ENCODE measurements at places on chromosomes 16 and 17. TPM values are rescaled to one million over a fixed set of nuclear protein-coding genes. Genes with fewer than 3 reads are reported as not detected.

GRCh38 chr17:72797142-72797541 is 295.3 kb downstream of the SLC39A11 start:
- no peak for DNase-seq

DNA sequence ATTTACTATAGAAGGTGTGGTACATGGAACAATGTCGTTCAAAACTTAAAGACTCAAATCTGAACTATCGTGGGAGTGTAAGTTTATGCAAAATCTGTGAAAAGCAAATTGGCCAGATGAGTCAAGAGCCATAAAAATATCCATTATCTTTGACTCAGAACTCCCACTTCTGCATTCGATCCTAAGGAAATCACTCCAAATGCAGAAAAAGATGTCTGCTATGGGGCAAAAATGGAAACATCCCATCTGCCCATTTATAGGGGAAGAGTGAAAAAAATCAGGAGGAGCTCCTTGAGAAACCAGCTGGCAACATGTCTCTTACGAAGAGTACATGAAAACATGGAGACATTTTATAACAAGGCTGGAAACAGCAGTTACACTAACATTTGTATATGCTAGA is 43.6 kb upstream of the CCDC182 start:
- DNase-seq: no peak

- no peak for DNase-seq
Observed at GRCh38 chr16:80029761-80030481, 429.4 kb upstream of the MAF start.

GRCh38 chr17:13457783-13458182 is 143.9 kb downstream of the HS3ST3A1 start:
- no peak for DNase-seq

DNA sequence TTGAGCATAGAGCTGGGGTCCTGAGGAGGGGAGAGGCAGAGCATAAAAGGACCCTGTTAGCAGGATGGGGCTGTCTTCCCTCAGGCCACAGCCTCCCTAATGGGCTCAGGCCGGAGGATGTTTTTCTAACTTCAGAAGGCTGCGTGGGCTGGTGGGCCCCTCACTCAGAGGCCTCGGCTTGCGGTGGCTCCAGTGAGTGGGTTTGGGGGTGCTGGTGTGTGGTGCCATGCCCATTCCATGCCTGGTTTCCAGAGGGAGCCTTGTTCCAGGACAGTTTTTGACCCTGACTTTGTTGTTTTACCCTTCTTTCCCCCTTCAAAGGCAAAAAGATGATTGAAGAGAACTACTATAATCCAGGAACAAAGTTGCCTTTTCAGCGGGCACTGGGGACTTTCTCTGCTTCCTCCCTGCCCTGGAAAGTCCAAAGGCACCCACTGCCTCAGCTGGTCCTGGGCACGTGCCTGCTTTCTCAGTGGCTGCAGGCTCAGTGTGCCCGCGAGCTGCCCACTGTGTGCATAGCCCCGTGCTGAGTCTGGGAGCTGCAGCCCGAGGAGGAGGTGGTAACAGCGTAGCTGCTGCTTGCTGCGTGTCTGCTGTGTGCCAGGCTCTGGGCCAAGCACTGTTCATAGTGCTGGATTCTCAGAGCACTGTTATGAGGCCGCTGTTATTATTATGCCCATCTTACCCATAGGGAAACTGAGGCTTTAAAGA is 11.8 kb downstream of the NKD1 start:
- DNase-seq: no peak

DNA sequence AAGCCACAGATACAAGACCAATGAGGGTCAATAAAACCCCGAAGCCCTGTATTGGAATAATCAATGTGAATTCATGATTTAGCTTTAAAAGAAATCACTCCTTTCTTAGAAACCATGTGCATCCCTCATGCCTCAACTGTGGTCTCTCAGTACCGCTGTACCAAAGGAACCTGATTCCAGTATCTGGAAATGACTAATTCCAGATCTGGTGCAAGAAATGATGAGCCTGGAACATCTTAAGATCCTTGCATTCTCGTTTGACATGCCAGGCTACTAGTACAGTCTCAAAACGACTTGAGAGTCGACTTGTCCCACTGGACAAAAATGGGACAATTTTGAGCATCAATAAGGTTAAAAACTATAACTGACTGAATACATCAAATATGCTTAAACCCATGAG is 21.2 kb downstream of the USP31 start:
- no peak for DNase-seq

DNA sequence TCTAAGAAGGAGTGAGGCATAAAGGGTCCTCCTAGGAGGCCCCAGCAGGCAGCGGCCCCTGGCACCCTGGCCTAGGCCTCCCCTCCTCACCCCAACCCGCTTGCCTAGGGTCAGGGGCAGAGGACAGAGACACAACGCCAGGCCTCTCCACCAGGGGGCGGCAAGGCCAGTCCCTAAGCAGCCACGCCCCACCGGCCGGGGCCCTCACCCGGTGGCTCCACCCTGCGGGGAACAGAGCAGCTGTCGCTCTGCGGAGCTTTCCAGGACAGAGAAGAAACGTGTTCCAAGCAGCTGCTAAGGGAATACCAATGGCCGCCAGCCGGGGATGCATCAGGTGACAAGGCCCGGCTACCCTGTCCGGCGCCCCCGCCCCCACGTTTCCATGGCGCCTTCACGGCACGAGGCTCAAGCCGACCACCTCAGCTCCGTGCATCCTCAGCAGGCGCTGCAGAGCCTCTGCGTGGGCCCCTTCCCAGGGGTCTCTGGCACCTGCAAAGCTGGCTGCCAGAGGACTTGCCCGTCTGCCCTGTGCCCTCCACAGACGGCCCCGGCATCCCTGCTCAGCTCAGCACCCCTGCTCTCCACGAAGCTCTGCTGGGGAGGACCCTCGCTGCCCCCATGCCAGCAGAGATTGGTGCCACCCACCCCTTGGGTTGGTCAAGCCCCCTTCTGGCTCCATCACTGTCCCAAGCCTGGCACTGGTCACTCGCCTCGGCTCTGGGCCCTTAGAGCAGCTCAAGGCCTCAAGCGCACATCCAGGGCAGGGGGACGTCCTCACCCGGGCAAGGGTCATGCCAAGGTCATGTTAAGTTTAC is 5.6 kb downstream of the ZNF598 start:
- DNase-seq: peak; percentile 99

GRCh38 chr16:1074379-1074649 is 1.8 kb downstream of the SSTR5 start:
- DNase-seq: no peak

DNA sequence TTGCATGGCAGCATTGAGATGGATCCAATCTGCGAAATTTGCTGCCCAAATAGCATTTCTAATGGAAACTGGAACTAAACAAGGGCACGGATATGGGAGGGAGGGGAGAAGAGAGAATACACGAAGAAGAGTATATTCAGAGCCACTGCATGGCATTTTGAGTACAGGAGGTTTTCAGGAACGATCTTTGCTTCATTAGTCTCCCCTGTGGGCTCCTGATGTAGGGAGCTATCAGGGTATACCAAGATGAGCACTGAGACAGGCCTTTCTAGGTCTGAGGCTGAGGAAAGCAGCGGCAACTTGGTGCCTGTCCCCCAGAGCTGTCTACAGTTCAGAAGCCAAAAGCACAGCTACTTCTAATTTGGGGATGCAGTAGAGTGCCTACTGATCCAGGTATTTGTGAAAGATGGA is 257.7 kb upstream of the PMFBP1 start:
- no peak for DNase-seq

ABCA9 gene
- not detected for polyA plus RNA-seq

GRCh38 chr16:16164243-16164642 is 59.1 kb downstream of the ABCC6 start:
- DNase-seq: no peak

SLC46A1 gene
- polyA plus RNA-seq: 3.3 TPM

DNA sequence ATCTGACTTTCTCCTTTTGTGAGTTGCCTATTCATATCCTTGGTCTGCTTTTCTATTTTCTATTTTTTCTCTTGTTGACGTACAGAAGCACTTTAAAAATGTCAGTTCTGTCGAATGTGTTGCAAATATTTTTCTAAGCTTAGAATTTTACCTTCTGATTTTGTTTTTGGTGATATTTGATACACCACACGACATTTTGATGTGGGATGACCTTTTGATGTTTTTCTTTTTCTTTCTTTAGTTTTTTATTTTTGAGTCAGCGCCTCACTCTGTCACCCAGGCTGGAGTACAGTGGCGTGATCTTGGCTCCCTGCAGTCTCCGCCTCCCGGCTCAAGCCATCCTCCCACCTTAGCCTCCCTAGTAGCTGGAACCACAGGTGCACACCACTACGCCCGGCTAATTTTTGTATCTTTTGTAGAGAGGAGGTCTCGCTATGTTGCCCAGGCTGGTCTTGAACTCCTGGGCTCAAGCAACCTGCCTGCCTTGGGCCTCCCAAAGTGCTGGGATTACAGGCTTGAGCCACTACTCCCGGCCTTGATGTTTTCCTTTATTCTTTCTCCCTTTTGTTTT is 39.6 kb downstream of the WSB1 start:
- DNase-seq: no peak

DNA sequence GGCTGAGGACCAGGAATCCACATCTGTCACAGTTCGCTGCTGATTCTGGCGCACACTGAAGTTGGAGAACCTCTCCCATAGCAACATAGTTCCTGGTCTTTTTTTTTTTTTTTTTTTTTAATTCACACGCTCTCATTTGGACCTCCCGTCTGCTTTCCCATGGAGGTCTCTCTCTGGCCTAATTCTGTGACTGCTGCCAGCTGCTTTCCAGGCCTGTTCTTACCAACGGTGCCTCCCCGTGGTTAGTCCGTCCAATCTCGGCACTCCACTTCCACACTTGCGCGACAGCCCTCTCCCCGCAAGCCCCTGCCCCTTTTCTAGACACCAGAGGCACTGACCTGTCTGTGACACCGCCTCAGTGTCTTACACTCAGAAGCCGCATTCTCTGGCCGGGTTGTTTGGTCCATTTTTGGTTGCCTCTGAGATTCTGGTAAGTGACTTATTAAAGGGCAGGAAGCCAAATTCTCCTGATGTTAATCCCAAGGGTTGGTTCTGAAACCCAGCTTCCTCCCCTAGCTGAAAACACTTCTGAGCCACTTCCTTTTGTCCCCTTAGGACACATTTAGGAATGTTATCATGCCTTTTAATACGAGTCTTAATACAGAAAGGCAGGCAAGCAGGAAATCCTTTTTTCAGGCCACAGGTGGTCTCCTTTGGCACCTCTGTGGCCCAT is 1.1 kb upstream of the AKTIP start:
- peak; percentile 7 for DNase-seq

DNA sequence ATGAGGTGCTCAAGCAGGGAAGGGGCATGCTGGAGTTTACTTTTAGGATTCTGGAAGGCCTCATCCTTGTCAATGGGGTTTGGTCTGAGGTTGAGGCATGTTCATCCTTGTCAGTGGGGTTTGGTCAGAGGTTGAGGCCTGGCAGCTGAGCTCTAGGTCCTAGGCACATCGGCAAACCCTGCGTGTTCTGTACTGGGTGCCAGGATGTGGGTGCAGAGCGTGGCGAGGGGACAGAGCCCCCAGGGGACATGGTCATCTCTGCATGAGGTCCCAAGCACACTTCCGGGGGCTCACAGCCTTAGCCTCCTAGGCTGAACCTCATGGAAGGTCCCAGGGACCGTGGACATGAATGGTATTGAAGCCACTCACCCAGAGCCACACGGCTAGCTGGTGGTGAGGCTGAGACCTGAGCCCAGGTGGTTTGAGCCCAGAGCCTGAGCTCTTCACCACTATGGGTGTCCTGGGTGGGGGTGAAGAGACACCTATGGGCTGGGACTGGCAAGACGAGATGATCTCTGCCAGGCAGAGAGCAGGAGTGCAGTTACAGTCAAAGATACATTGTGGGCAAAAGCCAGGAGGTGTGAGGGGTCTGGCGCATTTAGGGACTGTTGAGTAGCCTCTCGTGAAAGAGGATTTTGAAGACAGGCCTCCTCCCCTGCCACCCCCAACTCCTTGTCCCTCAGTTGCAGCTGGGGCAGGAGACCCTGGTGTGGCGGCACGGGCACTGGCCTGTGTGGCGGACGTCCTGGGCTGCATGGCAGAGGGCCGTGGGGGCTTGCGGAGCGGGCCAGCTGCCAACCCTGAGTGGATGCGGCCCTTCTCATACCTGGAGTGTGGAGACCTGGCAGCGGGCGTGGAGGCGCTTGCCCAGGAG is 19.3 kb downstream of the FCSK start:
- DNase-seq: no peak

DNA sequence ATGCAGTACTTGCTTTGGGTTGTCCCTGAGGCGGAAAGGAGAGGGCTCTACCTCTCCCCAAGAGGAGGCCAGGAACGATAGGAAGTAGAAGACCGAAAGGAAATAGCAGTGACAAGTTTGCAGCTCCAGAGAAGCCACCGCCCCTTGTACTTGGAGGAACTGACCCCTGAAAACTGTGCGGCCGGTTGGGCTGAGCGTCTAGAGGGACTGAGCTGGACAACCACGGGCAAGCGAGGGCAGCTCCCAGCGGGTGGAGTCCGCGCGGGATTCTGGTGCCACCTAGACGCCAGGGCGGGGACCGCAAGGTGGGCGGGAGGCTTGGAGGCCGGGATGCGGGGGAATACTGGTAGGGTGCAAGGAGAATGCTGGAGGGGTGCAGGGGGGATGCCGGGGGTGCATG is 1.3 kb upstream of the SLC6A4 start:
- peak; percentile 70 for DNase-seq

- no peak for DNase-seq
Observed at GRCh38 chr16:52751035-52751434, 204.1 kb upstream of the TOX3 start.

Data from GM23338 (cell line).